ENCODE measurements at places on chromosomes 12 and 14.

DNA sequence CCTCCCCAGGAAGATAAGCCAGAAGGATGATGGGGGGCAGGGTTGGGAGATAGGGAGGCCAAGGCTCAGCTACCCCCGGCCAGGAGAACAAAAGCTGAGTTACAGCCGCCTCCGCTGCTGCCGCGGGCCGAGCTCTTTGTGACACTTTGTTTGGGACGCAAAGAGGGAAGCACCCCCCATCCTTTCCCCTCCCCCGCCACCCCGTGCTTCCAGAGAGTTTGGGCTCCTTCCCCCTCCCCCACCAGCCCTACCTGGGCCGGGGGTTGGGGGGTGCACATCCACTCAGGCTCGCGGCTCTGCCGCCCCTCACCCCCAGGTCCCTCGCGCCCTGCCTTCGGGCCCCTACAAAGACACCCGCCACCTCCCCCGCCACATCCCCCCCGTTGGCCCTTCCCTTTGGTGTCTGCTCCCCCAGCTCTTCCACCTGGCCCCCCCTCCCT is 799 bp downstream of the ZNF219 start:
- DNase-seq, result peak; percentile 68
- peak overlapping the region; percentile 36 for H3K4me3 ChIP-seq
- H3K27me3 ChIP-seq, result no peaks in the 10 kb centered on the region
- H3K4me1 ChIP-seq, result peaks cover 58% of the 10 kb centered on the region
- H3K27ac ChIP-seq, result peak overlapping the region; percentile 82
- peaks cover 7% of the 10 kb centered on the region for H3K36me3 ChIP-seq

- H3K36me3 ChIP-seq, result no peaks in the 10 kb centered on the region
- DNase-seq, result no peak
- H3K27me3 ChIP-seq, result no peaks in the 10 kb centered on the region
- no peak overlapping the region for H3K27ac ChIP-seq
These were observed 37.2 kb downstream of the ATP2B1 start for GRCh38 chr12:89671469-89671868.

- H3K4me1 ChIP-seq, result no peaks in the 10 kb centered on the region
- H3K36me3 ChIP-seq, result no peaks in the 10 kb centered on the region
These were observed 23.8 kb upstream of the STK38L start for GRCh38 chr12:27220055-27220987.

DNA sequence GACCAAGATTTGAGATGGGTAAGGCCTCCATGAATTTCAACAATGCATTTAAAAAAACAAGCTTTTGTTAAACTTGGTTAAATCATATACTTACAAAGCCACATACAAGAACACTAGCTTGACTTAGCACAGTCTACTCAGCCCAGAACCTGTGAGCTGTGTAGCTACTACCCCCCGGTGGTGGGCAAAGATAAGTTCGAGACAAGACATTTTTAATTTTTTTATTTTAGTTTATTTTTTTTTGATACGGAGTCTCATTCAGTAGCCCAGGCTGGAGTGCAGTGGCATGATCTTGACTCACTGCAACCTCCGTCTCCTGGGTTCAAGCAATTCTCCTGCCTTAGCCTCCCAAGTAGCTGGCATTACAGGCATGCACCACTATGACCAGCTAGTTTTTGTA is 3.7 kb upstream of the NECAP1 start:
- no peaks in the 10 kb centered on the region for H3K36me3 ChIP-seq
- H3K27ac ChIP-seq, result no peak overlapping the region
- no peaks in the 10 kb centered on the region for H3K4me1 ChIP-seq
- H3K27me3 ChIP-seq, result no peaks in the 10 kb centered on the region

DNA sequence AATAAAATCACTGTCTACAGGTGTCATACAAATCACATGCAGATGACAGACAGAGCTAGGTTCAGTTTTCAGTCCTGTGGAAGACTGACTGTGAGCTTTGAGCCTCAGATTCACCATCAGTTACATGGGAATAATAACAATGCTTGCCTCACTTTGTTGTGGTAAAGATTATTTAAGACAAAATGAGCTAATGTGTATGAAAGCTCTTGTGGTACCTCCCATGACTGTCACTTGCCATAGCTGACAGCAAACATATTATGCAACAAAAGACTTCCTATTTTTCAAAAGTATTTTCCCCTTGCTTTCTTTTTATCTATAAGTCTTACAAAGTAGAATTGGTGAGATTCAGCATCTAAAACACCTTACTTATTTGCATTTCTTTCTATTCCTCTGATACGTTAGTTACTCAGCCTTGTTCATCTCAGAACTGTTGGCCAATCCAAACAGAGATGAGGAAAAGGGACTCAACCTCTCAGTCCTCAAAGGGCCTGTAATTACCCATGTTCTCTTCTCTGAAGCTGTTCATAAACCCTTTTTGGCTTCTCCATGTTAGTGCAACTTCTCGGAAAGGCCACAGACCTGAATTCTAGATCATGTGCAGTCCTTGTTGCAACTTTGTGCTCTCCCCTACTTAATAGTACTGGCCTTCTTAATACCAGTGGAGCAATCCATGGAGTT is 8.8 kb upstream of the DDHD1 start:
- DNase-seq, result no peak
- H3K36me3 ChIP-seq, result no peaks in the 10 kb centered on the region

- no peak for DNase-seq
- no peaks in the 10 kb centered on the region for H3K36me3 ChIP-seq
- no peaks in the 10 kb centered on the region for H3K4me1 ChIP-seq
- no peak overlapping the region for H3K27ac ChIP-seq
These were observed 133.3 kb downstream of the VRK1 start for GRCh38 chr14:96930526-96930925.

Measured in large intestine (tissue), 12 donors.